ENCODE measurements at places on chromosomes 12 and 14. TPM values are rescaled to one million over a fixed set of nuclear protein-coding genes. Genes with fewer than 3 reads are reported as not detected.

The CIROP gene
- total RNA-seq: not detected

- DNase-seq: no peak
These were observed 118.0 kb downstream of the TBX5 start for GRCh38 chr12:114287821-114288525.

DNA sequence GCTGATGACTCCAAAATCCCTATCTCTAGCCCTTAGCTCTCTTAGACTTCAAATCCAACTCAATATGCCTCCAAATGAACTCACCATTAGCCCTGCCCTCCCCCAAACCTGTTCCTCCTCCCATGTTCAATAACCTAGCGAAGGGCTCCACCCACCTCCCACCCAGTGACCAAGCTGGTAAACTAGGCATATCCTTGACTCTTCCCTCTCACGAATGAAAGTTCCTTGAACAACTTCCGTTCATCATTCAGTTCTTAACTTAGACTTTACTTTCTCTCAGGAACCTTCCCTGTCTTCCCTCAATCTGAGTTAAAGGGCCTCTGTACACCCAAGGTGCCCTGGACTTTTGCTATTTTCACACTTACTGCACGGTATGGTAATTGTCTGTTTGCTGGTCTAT is 1.9 kb upstream of the KLHDC1 start:
- no peak for DNase-seq

DNA sequence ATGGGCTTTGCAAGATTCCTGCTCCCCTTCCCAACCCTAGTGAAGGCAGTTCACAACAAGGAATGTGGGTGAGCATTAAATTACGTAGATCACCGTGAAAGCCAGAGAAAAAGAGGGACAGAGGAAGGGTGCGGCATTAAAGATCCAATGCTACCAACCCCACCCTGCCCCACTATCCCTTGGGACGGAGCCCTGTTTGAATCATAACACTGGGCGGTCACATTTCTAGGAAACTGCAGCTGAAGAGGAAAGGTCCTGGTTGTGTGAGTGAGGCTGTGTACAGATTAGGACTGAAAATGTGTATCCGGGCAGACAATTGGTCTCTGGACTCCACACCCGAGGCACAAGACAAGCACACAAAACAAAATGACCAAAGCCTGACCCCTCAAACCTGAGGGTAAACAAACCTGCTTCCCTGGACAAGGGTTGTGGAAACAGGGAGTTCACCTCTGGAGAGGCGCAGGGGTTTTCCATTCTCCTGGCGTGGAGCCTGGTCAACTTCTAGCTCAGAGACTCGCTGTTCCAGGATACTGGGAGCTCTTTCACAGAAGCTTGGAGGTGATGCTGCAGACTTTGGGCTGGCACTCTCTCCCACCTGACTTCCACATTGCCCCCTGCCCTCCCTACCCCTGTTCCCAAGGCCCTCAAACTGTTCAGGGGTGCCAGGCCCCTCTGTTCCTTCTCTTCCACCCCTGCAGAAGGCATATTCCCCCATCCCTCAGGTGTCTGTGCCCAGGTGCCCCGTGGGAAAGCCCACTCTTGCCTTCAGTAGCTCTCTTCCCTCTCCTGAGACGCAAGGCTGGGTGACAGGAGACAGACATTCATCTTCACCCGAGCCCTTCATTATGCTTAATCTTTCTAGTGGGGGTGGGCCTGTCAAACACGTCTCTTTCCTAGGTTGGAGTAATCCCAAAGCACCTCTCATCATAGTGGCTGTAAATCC is 16.5 kb downstream of the NINJ2 start:
- DNase-seq: peak; percentile 87

DNA sequence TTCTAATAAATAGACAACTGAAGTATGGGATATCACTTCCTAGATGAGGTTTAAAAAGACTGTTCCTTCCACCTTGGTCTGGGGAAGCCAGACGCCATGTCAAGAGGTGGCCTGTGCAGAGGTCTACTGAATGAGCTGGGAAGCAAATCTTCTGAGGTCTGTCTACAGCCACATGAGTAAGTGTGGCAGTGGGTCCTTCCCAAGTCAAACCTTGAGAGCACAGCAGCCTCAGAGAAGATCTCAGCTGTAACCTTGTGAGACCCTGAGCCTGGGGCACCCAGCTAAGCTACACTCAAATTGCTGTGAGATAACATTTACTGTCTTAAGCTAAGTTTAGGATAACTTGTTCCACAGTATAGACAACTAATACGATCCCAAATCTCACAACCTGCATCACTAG is 20.2 kb downstream of the NDUFA12 start:
- DNase-seq: no peak

DNA sequence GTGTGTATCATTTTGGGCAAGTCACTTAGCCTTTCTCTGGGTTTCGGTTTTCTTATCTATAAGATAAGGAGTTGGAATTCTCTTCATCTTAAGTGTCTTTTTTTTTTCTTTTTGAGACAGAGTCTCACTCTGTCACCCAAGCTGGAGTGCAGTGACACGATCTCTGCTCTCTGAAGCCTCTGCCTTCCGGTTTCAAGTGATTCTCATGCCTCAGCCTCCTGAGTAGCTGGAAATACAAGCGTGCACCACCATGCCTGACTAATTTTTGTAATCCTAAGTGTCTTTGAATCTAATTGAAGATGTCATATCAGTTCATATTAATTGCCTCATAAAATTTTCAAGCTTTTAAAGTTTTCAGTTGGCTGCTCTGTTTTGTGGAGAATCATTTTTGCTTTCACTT is 4.0 kb downstream of the SRGAP1 start:
- DNase-seq: no peak

GRCh38 chr12:15778126-15778525 is 11.1 kb downstream of the EPS8 start:
- no peak for DNase-seq

The LRRK2 gene
- 42.0 TPM for total RNA-seq

- DNase-seq: no peak
These were observed 23.8 kb upstream of the PCNX4 start for GRCh38 chr14:60067882-60068281.
